ENCODE measurements at places on chromosomes 7 and 10.

- no peak for DNase-seq
Observed at GRCh38 chr10:1116696-1117280, 60.6 kb downstream of the WDR37 start.

DNA sequence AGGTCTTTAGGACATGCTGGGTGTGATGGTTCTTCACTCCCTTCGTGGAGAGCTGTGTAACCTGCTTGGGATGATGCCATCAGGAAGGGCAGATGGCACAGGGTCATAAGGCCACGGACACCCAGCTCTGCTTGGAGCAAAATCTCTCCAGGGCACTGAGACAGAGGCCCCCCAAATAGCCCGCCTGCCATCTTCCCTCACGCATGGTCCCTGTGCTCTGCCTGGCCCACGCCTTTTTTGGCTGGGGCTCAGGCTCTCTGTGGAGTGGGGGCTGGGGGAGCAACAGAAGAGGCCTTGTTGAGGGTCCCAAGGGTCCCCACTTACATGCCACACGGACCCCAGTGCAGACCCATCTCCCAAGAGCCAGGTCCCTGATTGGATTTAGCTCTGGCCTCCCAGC lies 93.3 kb upstream of the RET start:
- no peak for DNase-seq

DNA sequence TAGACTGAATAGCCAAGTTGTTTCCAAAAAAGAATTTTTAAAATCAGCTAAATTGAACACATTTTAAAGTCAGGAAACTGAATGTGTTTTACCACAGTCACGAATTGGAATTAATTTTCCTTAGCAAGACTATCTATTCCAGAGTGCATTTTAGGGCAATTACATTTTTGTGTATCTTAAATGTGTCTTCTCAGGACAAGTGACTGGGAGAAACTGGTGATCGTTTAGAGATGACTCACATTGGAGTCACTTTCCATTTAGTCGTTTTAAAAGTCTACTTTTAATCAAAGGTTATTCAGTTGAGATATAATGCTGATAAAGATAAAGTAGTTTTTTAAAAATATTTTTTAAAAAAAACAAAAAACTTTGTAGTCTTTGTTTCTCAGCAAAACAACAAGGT lies 191.7 kb upstream of the SLC26A5 start:
- DNase-seq, result no peak

GRCh38 chr7:132865366-132866143 lies 216.3 kb downstream of the CHCHD3 start:
- no peak for DNase-seq

- DNase-seq, result no peak
Observed at GRCh38 chr7:92631067-92631849, 41.1 kb upstream of the FAM133B start.

- no peak for DNase-seq
Observed at GRCh38 chr7:1569440-1569832, 396 bp downstream of the PSMG3 start.

DNA sequence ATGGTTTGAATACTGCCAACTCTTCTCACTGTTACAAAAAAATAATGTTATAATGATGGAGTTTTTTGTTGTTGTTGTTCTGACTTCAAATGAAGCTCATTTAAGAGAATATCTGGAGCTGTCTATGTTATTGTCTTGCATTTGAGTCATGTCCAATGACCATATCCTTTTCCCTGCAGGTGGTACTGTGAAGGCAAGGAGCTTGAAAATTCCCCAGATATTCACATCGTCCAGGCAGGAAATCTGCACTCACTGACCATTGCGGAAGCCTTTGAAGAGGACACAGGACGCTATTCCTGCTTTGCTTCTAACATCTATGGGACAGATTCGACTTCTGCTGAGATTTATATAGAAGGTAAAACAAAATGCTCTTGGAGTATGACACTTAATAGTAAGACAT lies 33.5 kb downstream of the MYPN start:
- no peak for DNase-seq

DNA sequence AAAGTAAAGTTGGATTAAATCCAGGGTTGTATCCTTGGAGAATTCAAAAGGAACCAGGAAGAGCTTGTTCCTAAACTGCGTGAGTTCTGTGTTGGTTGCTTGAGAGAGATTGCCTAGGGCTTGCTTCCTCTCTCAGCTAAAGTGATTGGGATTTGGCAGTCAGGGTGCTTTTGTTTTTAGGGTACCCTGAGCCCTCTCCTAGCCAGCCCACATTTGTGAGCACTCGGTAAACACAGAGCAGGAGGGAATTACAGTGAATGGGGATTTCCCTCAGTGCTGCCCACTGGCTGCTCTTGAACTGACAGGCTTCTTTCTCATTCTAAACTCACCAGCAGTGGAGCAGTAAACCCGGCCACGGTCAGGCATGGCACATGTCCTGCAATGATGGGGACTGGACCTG lies 146.9 kb downstream of the TPST1 start:
- peak; percentile 5 for DNase-seq

GRCh38 chr10:103708627-103709288 lies 146.6 kb downstream of the SH3PXD2A start:
- no peak for DNase-seq

DNA sequence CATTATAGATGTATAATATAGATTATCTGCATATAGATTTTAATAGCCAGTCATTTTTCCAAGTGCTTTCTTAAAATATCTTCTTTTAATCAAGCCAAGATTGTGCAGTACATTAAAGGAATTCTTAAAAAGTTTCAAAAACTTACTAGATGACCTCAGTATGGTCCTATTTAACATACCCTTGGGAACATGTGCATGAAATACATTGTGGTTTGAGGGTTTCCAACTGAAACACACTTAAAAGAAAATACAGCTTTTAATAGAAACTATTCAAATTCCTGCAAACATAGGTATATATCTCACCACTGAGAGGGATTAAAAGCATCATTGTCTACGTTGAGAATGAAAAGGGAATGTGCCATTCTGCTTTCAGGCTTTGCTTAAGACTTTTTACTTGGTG lies 364.9 kb downstream of the SUGCT start:
- DNase-seq, result no peak

DNA sequence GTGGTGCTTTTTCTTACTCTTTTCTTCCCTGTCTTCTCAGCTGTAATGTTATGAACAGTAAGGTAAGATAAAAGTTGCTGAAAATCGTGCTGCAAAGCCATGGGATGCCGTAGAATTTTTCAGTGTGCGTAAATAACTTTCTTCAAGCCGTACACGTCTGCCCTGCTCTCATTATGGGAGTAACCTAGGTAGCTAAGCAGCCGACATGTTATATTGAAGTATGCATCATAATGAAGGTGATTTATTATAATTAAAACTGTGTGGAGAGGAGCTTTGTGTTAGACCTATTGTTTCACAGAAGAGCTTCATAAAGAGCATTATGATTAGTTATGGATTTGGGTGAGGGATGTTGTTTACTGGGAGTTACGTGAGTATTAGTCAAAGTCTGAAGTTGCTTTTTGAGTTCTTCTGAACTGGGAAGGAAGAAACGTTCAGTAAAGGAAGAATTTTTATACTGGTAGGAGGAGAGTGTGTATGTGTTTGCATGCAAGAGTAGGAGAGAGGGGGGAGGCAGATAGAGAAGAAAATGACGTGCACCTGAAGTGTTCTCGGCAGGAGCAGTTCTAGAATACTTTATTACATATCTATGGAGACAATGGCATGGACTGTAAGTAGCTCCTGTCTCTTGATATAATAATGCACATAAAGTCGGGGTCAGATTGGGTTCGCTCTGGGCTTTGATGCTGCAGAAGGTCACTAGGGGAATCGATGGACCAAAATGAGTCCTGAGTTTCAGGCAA lies 56.3 kb downstream of the POU6F2 start:
- no peak for DNase-seq

DNA sequence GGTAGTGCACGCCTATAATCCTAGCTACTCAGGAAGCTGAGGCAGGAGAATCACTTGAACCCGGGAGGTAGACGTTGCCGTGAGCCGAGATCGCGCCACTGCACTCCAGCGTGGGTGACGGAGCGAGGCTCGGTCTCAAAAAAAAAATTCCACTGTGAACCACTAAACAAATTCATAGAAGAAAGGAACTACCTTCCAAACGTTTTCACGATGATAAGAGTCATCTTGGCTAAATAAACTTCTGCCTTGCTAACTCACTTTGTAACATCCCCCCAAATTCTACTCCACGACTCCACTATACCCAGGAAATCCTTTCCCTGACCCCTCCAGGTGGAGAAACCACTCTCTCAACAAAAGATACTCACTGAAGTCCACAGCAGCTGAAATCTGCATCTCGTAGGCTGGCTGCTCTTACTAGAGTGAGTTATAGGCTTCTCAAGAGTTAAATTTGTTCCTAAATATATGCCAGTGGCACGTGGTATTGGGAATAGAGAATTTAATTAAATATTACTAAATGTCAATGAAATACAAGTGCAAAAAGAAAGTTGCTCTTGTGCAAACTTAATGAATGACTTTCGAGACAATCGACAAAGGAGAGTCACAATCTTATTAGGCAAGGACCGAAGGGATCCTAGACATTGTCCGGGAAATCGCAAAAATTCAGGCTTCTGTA lies 1.6 kb upstream of the GTF2I start:
- no peak for DNase-seq

DNA sequence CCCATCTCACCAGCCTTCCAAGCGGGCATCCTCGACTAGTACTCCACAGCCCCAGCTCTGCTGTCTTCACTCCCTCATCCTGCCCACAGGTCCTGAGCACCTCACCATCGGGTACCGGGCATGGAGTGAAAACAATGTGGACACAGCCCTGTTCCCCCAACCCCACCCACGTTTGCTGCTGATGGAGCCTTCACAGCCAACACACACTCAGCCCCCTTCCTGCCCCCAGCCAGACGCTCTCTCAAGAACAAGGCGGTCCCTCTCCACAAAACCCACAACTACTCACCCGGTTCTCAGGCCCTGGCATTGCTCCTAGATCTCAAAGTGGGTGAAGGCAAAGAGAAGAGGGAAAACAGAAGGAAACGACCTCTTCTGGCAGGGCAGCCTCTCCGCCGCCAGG lies 56.1 kb downstream of the SLIT1 start:
- DNase-seq, result no peak

GRCh38 chr10:17599089-17599488 lies 18.1 kb downstream of the HACD1 start:
- no peak for DNase-seq

DNA sequence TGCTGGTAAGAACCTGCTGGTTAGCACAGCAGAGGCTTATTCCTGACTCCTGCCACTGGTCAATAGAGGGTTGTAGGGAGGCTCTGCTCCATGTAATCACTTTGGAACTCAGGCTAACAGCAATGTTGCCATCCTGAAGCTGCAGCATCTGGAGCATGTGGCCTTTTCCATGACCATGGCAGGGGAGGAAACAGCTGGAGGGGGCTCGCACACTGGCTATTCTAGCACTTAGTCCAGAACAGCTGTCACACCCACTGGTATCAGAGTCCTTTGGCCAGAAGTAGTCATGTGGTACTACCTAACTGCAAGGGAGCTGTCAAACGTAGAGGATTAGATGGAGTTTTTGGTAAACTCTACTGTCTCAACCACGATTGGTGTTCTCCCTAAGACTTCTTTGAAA lies 450.0 kb downstream of the RPS24 start:
- no peak for DNase-seq

DNA sequence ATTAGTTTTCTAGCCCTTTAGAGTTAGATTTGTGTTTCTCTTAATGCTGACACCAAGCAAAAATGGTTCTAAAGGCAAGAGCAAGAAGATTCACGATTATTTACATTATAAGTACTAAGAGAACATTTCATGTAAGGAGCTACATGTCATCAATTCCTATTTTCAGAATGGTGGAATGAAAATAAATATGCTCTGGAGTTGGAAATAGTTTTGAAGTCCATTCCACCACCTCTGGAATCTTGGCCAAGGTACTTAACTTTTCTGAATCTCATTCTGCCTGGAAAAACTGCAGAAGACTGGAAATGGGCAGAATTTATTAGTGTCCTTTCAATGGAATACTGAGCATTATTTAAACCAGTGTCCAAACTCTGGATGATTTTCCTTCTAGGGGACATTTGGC lies 125.1 kb upstream of the RAB11FIP2 start:
- DNase-seq, result no peak

GRCh38 chr7:148625342-148625741 lies 34.8 kb downstream of the C7orf33 start:
- no peak for DNase-seq

DNA sequence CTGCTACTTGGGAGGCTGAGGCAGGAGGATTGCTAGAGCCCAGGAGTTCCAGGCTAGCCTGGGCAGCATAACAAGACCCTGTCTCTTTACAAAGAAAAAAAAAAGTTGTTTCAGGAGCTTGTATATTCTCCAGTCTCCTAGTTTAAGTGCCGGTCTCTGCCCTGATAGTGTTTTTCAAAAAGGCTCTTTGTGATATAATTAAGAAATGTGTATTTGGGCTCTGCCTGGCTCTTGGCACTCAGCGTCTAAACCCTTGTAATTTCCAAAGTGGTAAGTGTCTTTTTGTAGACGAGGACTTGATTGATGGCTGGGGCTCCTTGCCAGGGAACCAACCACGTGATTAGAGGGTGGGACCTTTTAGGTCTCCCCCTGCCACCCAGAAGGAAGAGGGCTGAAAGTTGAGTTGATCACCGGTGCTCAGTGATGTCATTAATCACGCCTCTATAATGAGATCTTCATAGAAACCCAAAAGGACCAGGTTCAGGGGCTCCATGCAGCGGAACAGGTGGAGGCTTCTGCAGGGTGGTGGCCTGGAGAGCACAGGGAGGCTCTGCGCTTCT lies 4.4 kb downstream of the EIF3B start:
- no peak for DNase-seq

GRCh38 chr7:96033009-96033598 lies 260.8 kb downstream of the DYNC1I1 start:
- no peak for DNase-seq

- no peak for DNase-seq
Observed at GRCh38 chr7:48148311-48148710, 22.9 kb upstream of the ABCA13 start.

- DNase-seq, result no peak
Observed at GRCh38 chr7:31171984-31172383, 119.9 kb downstream of the ADCYAP1R1 start.

GRCh38 chr10:121525251-121526134 lies 72.8 kb downstream of the FGFR2 start:
- no peak for DNase-seq

- DNase-seq, result peak; percentile 44
Observed at GRCh38 chr10:104925232-104925851, 284.3 kb downstream of the SORCS3 start.

DNA sequence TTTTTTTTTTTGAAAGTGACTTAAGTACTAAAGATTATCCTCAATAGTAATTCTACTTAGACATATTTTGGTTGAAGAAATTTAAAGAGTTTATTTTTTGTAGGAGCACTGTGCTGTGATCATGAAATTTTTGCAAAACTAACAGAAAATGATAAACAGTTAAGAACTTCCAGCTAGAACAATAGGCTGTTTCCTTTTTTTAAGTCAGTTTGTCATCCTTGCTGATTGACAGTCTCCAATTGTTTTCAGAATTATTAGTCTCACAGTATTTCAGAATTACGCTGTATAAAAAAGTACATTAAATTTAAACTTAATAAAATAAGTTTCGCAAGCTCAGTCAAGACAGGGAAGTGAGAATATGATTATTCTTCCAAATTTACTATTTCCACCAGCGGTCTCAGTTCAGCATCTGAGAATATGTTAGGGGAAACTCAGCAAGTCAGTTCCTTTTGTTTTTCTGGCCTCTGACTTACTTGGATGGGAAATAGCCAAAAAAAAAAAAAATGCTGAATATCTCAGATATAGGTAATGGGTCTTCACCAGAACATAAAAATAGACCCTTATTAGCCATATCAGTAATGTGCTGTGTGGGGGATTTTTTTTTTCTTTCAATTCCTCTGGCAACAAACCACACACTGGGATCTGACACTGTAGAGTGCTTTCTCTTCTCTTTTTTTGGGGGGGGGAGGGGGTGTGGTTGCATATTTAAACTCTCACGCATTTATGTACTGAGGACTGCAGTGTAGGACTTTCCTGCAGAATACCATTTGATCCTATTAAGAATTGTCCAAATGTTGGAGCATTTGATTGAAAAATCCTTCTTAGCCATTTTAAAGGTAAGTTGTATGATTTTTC lies at the start of gene CD36:
Gene CD36, plus strand, starts transcription at position 732 of the 855 bp plus-strand sequence. CDS start 8,099 bp downstream, outside the sequence.
- peak; percentile 11 for DNase-seq

All from globus pallidus (tissue), 1 donor.